ENCODE measurements at places on chromosomes 1 and 21. TPM values are rescaled to one million over a fixed set of nuclear protein-coding genes. Genes with fewer than 3 reads are reported as not detected.

GRCh38 chr21:44994047-44994694, 54.3 kb downstream of the SLX9 start:
- no peak for DNase-seq
- H3K27me3 ChIP-seq, result no peaks in the 10 kb centered on the region
- H3K4me1 ChIP-seq, result peaks cover 14% of the 10 kb centered on the region
- H3K4me3 ChIP-seq, result no peak overlapping the region
- H3K27ac ChIP-seq, result no peak overlapping the region

DNA sequence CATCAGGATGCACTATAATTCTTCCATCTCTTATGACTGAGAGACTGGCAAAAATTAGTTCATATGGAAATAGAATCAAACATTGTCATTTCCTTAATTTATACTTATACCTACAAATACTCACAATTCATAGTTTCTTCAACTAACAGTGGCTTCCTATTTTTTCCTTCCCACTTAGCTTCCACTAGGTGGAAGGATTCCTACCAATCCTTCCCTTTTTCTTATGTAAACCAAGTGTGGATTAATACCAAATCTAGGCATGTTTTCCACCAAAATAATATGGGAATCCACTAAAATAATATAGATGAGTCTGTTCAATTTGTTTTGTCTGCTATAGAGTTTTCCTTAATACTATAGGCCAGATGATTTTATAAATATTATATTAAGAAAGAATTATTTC, 1537.1 kb downstream of the PLA2G4A start:
- no peaks in the 10 kb centered on the region for H3K27me3 ChIP-seq
- no peak overlapping the region for H3K4me3 ChIP-seq
- no peaks in the 10 kb centered on the region for H3K36me3 ChIP-seq
- no peak overlapping the region for H3K27ac ChIP-seq

- DNase-seq, result no peak
- H3K27ac ChIP-seq, result no peak overlapping the region
- peaks cover 54% of the 10 kb centered on the region for H3K36me3 ChIP-seq
- no peaks in the 10 kb centered on the region for H3K4me1 ChIP-seq
Observed at GRCh38 chr1:100073531-100073930, 59.2 kb downstream of the SASS6 start.

DNA sequence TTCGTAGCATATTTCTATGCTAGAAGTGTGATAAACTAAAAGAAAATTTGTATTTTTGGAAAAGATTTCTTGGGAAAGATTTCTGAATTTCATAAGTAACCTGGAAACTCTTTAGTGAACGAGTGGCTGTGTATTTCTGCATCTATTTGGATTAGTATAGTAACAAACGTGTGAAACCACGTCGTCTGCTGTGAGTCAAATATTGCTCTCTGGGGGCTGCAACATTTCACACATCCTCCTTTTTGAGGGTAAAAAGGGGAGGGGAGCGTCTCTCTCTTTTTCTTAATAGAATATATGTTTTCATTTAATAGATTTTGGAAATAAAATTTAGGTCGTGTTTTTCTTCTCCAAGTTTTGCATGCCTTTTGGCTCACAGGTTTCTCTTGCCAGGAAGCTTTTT, 44.8 kb downstream of the LHX9 start:
- H3K4me1 ChIP-seq, result no peaks in the 10 kb centered on the region
- no peak overlapping the region for H3K4me3 ChIP-seq
- no peak for DNase-seq

DNA sequence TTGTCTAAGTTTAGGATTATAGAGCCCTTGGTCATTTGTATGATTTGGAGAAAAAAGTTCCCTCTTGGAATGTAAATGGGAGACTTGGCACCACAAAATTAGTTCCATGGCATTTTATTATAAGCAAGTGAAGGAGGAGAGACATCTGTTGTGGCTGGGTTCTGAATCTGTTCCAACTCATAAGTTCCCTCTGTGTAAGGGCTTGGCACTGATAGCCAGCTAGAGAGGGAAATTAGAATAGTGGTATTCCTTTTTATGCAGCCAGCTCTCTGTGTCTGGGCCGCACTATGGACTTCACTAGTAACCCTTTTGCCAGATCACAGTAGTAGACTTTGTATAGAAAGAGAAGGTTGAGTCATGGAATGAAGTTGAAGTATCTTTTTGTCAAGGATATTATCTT, 31.1 kb downstream of the GNAI3 start:
- peaks cover 5% of the 10 kb centered on the region for H3K4me1 ChIP-seq
- no peak for DNase-seq
- no peak overlapping the region for H3K27ac ChIP-seq
- peaks cover 51% of the 10 kb centered on the region for H3K36me3 ChIP-seq
- H3K4me3 ChIP-seq, result no peak overlapping the region

DNA sequence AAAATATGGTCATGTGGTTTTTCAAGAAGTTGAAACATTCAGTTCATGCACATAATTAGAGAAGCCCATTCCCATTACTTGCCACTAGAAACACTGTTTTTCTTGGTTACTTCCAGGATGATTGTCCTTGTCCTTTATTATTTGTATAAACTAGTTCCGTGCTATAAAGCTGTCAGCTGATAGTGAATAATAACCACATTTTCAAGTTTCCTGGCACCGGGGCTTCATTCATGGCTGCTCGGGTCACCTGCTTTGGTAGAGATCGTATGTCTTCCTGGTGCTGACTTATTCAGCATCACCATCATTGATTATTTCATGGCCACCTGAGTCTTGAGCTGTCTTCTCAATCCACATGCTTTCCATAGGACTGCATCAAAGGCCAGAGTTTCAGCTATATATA, 62.9 kb upstream of the ZNF326 start:
- no peak for DNase-seq
- H3K36me3 ChIP-seq, result peaks cover 26% of the 10 kb centered on the region
- no peak overlapping the region for H3K4me3 ChIP-seq
- H3K4me1 ChIP-seq, result peaks cover 2% of the 10 kb centered on the region
- H3K27ac ChIP-seq, result no peak overlapping the region

The CFHR3 gene
- 0.42 TPM for total RNA-seq

DNA sequence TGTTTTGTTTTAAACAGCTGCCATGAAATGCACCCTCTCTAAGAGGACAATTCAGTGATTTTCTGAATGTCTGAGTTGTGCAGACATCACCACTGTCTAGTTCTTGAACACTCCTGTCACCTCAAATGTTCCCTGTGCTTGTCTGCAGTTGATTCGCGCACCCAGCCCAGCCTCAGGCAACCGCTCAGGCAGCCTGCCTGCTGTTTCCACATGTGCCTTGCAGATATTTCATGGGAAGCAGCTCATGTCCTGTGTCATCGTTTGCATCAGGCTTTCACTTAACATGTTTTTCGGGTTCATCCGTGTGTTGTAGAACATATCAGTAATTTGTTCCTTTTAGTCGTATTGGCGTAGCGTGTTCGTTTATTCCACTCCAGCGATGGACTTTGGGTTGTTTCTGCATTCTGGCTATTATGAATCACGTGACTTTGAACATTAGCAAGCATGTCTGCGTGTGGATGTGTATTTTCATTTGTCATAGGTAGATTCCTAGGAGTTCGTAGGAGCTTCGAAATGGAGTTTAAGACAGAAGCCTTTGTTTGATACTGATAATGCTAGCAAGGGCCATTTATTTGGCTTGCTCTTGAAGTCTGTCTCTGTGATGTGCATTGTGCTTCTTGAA, 12.1 kb downstream of the ADARB1 start:
- peaks cover 38% of the 10 kb centered on the region for H3K4me1 ChIP-seq
- no peak overlapping the region for H3K4me3 ChIP-seq
- DNase-seq, result no peak
- H3K27ac ChIP-seq, result no peak overlapping the region

- H3K4me3 ChIP-seq, result no peak overlapping the region
- no peak for DNase-seq
- no peaks in the 10 kb centered on the region for H3K27me3 ChIP-seq
Observed at GRCh38 chr1:232558954-232559353, 71.0 kb downstream of the SIPA1L2 start.

DNA sequence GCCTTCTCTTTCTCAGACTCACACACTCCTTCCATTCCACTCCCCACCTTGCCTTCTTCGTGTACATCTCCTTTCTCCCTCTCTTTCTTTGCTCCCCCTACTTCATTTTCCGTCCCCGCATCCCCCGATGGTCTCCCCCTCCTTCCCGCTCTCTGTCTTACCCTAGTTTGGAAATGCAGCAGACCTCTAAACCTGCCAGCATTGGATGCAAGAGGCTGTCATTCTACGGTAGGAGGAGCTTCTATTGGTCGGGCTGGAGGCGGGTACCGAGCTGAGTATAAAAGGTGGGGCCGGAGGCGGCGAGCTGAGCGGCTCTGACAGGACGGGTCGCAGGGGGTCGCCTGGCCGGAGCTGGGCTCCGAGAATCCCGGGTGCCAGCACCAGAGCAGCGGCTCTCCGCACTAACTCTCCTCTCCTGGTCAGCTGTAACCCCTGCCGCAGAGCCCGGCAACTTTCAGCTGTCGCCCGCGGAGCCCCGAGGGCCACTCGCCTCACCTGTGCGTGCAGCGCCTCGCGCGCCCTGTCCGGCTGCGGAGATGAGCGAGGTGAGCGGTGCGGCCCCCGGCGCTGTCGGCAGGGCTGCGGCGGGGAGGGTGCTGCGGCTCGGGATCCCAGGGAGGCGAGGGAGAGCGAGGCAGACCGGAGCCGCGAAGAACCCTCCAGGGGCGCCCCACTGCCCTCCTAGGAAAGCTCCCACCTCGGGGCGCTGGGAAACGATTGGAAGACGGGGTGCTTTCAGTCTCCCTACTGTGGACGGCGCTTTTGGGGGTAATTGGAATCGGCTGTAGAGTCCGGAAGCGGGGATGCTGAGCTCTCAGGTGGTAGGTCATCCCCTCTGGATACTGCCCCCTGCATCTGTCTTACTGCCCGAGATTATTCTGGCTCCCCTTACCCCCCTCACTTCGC, at the start of gene PCP4L1:
TSS of gene PCP4L1 (plus strand) at position 307 of the 906 bp plus-strand sequence. CDS start at position 537, 230 bp downstream.
- no peak within 1 kb of the TSS for H3K27ac ChIP-seq
- H3K36me3 ChIP-seq, result peaks cover 3% of the 10 kb centered on the region
- peaks cover 16% of the 10 kb centered on the region for H3K4me1 ChIP-seq
- DNase-seq, result no peak
- peaks cover 55% of the 10 kb centered on the region for H3K27me3 ChIP-seq
- peak within 1 kb of the TSS; percentile 65 for H3K4me3 ChIP-seq

- no peak for DNase-seq
- peaks cover 41% of the 10 kb centered on the region for H3K4me1 ChIP-seq
- H3K36me3 ChIP-seq, result peaks cover 4% of the 10 kb centered on the region
- no peak overlapping the region for H3K4me3 ChIP-seq
- no peak overlapping the region for H3K27ac ChIP-seq
- H3K27me3 ChIP-seq, result no peaks in the 10 kb centered on the region
Observed at GRCh38 chr1:9284061-9284460, 8.6 kb upstream of the SPSB1 start.

DNA sequence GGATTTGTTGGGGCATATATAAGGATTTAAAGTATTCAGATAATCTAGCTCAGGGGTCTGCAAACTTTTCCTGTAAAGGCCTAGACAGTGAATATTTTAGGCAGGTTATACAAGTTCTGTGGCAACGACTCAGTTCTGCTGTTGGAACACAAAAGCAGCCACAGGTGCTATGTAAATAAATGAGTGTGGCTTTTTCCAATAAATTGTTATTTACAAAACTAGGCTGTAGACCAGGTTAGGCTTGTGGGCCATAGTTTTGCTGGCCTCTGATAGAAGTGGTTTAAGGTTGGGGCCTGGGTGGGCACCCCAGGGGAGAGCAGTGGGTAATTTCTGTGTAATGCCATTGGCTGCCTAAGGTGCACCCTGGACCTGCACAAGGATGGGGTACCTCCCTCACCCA, 16.9 kb upstream of the IGFN1 start:
- H3K27ac ChIP-seq, result no peak overlapping the region
- no peak for DNase-seq
- H3K4me3 ChIP-seq, result no peak overlapping the region
- peaks cover 8% of the 10 kb centered on the region for H3K27me3 ChIP-seq
- peaks cover 12% of the 10 kb centered on the region for H3K4me1 ChIP-seq
- H3K36me3 ChIP-seq, result no peaks in the 10 kb centered on the region

The MAP3K21 gene
- total RNA-seq, result not detected

GRCh38 chr21:39137248-39138178, 45.7 kb downstream of the PSMG1 start:
- peak overlapping the region; percentile 83 for H3K27ac ChIP-seq
- no peak for DNase-seq
- H3K4me3 ChIP-seq, result peak overlapping the region; percentile 31
- peaks cover 23% of the 10 kb centered on the region for H3K4me1 ChIP-seq
- no peaks in the 10 kb centered on the region for H3K27me3 ChIP-seq
